EH (cell line): ENCODE measurements at places on chromosomes 3 and 15.

GRCh38 chr15:100075229-100075628 lies 266.5 kb downstream of the ADAMTS17 start:
- no peak for DNase-seq

- peak; percentile 56 for DNase-seq
Observed at GRCh38 chr3:95923496-95924210, 890.7 kb upstream of the EPHA6 start.

DNA sequence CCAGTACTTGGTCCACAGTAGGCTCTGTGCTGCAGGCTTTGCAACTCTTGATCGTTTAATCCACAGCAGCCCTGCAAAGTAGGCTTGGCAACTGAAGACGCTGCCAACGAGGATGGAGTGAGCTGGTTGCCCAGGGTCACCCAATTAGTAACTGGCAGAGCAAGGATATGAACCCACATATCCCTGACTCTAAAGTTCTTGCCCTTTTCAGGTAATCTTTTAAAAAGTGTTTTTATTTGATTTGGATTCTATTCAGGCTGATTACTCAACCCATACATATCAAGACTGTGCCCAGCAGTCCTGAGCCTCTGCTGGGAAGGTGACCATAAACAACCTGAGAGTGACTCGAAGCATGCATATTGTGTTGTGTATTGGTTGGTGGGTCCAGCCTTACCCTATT lies 50.3 kb downstream of the PSMD6 start:
- no peak for DNase-seq

DNA sequence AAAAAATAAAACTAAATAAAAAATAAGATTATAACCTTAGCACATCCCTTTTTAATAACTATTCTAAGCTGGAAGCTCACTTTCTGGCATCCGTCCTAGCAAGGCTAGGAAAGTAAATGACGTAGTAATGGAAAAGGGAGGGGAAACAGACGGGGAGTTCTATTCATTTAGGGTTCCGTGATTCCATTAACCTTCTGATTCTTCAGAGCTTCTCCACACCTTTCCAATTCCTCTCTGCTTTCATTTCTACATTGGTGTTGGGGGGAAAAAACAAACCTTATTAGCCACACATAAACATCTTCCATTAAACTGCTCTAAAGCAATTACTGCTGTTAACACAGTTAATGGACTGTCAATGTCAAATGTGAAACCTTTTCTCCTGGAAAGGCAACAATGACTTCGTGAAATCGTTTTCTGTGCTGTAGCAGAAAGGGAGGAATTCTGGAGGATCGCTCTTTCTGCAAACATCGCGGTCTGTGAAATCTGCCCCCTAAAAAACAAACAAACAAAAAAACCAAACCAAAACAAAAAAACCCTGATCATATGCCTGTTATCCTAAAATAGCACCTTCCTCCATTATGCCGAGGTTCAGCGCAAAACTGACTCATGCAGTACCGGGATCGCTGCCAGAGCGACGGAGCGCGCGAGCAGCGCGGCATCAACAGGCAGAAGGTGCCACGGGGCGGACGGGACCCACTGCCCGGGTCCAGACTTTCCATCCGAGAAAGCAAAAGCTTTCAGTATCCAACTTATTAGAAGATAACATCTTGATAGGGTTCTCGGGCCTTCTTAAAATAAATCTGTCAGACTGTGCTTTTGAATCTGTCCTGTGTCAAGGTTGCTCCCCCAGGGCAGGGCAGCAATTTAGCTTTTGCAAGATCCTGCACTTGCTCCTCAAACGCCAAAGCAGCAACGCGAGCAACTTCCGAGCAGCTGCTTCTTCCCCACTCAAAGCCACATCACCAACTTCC lies 156.2 kb downstream of the FGF12 start:
- peak; percentile 60 for DNase-seq

- peak; percentile 54 for DNase-seq
Observed at GRCh38 chr15:34808016-34808415, 12.7 kb upstream of the ACTC1 start.

GRCh38 chr3:49652903-49653415 lies 21.2 kb upstream of the APEH start:
- no peak for DNase-seq

- no peak for DNase-seq
Observed at GRCh38 chr15:62287066-62287857, 122.2 kb upstream of the C2CD4B start.

DNA sequence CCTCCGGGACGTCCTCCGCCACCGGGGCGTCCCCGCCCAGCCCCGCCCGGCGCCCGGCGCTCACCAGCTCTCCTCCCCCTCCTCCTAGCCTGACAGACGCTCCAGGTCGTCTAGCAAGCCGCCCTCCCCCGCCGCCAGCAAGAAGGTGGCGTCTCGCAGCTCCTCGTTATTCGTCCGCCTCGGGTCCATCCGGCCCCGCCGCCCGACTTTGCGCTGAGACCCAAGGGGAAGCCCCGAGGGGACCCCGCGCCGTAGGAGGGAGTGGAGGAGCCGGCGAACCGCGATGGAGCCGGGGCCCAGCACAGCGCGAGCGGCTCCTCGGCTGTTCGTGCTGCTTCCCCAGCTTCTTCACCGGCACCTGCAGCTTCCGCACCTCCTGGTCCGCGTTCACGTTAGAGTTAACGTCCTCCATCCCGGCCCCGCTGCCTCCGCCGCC lies 26.3 kb upstream of the MTHFS start:
- DNase-seq = peak; percentile 58

- no peak for DNase-seq
Observed at GRCh38 chr15:45587863-45588170, 638 bp downstream of the BLOC1S6 start.
